Iris pigment epithelial cell (primary cell): ENCODE measurements at places on chromosomes 4 and X.
A peak's percentile ranks its signal among the peaks of the same experiment; 100 is the strongest.

DNA sequence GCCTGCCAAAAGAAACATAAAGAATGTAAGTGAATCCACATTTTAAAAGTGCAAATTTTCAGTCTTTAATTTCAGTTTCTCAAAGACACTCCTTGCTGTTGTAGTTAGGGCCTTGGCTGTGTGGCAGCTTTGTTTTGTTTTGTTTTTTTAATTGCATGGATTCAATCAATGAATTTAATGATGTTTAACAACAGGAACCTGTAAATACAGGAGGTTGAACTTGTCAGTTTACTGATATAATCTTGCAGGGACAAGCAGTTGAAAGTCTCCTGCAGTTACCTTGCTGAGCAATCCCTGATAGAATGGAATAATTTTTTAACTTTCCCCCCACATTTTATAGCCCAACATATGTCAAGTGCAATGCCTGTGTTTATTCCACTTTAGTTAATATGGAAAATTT is 528.3 kb upstream of the PCDH7 start:
- no peak for DNase-seq

DNA sequence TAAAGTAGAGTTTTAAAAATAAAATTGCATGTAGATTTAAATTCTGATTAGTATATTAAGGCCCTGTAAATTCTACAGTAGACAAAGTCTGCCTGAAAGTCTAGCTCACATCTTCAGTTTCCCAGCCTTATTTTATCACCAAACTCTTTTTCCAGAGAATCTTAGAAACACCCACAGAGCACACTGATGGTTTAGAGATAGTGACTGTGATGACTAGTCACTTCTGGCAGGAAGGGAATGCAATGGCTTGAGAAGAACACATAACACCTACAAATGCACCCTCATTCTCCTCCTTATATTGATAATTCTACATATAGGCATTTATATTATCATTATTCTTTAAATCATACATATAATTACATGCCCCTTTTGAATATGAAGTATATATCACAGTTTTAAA is 232.9 kb downstream of the ARAP2 start:
- peak; percentile 0 for DNase-seq

DNA sequence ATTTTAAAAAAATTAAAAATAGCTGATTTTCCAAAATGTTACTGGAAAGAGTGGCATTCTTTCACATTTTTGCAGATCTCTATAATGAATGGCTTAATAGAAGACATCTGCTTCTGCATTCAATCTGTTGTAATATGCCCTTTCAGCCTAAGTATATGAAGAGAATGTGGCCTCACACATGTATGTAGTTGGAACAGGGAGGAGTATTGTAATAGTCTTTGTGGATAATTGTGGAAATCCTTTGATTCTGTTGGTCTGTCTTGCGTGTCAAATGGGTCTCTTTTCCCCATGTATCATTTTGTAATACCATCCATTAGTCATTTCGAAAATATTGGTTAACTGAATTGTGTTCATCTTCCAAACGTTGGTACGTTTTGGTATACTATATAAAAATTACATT is 11.6 kb downstream of the TXLNG start:
- no peak for DNase-seq

GRCh38 chr4:168164045-168164444 is 71.7 kb downstream of the ANXA10 start:
- no peak for DNase-seq

- no peak for DNase-seq
Observed at GRCh38 chrX:49221868-49222267, 11.3 kb downstream of the CACNA1F start.

- no peak for DNase-seq
Observed at GRCh38 chr4:3521621-3522325, 10.4 kb downstream of the LRPAP1 start.

DNA sequence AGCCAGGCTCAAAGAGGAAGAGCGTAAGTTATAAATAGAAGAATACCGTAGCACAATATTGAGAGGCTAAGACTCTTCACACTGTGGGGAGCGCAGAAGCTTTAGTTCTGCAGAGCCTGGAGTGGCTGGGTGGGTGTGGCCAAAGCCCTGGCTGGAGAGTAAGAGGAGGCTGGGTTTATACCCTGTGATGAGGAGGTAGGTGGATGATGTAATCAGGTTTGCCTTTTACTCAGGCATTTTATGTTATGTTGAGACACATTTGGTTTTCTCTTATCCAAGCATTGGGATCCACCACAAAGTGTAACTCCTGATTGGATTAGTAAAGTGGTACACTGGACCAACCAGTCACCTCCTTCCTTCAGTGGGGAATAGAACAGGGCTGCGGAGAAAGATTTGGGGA is 13.9 kb downstream of the CDS1 start:
- no peak for DNase-seq

DNA sequence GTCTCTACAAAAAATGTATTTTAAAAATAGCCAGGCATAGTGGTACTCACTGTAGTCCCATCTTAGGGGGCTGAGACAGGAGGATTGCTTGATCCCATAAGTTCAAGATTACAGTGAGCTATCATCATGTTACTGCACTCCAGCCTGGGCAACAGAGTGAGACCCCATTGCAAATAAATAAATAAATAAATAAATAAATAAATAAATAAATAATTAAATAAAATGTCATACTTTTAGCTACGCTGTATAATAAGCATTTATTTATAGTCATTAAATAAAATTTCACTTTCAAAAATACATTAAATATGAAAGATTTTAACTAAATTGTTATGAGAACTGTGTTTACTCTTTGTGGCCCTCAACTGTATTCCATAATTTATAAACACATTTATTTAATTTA is 1124.2 kb downstream of the PCDH7 start:
- no peak for DNase-seq

- DNase-seq: peak; percentile 19
Observed at GRCh38 chr4:945274-946102, 13.2 kb downstream of the TMEM175 start.

DNA sequence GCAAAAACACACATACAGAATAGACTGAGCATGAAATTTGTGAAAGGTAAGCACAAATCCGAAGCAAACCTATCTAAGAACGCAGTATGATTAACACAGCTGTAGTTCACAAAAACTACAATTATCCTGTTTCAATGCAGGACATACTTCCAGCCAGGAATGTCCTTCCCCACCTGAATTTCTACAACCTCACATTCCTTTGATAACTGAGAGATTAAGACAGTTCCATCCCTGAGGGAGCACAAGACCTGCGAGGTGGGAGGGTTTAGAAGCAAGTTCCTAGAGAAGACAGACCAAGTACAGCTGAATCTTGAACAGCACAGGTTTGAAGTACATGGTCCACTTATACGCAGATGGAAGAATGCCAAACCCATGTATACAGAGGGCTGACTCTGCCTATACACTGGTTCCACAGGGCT is 10.6 kb downstream of the ABCG2 start:
- DNase-seq: no peak

- no peak for DNase-seq
Observed at GRCh38 chrX:77527233-77528001, 80.2 kb downstream of the FGF16 start.

GRCh38 chr4:602559-602942 is 22.8 kb upstream of the PDE6B start:
- DNase-seq: peak; percentile 11

GRCh38 chr4:127558489-127559407 is 74.0 kb upstream of the INTU start:
- DNase-seq: no peak
